ENCODE measurements at places on chromosomes 12 and 14.
A peak's percentile ranks its signal among the peaks of the same experiment; 100 is the strongest.

- no peak overlapping the region for H3K27ac ChIP-seq
- H3K36me3 ChIP-seq, result no peaks in the 10 kb centered on the region
- H3K4me3 ChIP-seq, result no peak overlapping the region
- H3K4me1 ChIP-seq, result no peaks in the 10 kb centered on the region
- DNase-seq, result no peak
Measured at GRCh38 chr14:57657487-57657886, 163.8 kb upstream of the CCDC198 start.

- no peaks in the 10 kb centered on the region for H3K27me3 ChIP-seq
- no peak for DNase-seq
- no peak overlapping the region for H3K4me3 ChIP-seq
- H3K4me1 ChIP-seq, result no peaks in the 10 kb centered on the region
Measured at GRCh38 chr14:65849091-65849490, 436.6 kb downstream of the FUT8 start.

GRCh38 chr12:110109037-110109836 lies 14.9 kb upstream of the IFT81 start:
- no peak overlapping the region for H3K4me3 ChIP-seq
- peak overlapping the region; percentile 89 for H3K27ac ChIP-seq
- H3K36me3 ChIP-seq, result no peaks in the 10 kb centered on the region
- H3K27me3 ChIP-seq, result no peaks in the 10 kb centered on the region
- peak; percentile 88 for DNase-seq

- no peak overlapping the region for H3K4me3 ChIP-seq
- H3K36me3 ChIP-seq, result no peaks in the 10 kb centered on the region
- H3K4me1 ChIP-seq, result peaks cover 6% of the 10 kb centered on the region
- no peak for DNase-seq
- no peak overlapping the region for H3K27ac ChIP-seq
- no peaks in the 10 kb centered on the region for H3K27me3 ChIP-seq
Measured at GRCh38 chr14:73325630-73326299, 88.5 kb downstream of the PAPLN start.

GRCh38 chr14:23827100-23827892 lies 126.3 kb upstream of the DHRS4 start:
- no peaks in the 10 kb centered on the region for H3K4me1 ChIP-seq
- no peak overlapping the region for H3K27ac ChIP-seq
- DNase-seq, result no peak
- H3K36me3 ChIP-seq, result no peaks in the 10 kb centered on the region

- peaks cover 6% of the 10 kb centered on the region for H3K4me1 ChIP-seq
- no peak for DNase-seq
Measured at GRCh38 chr12:57370696-57371095, 60.1 kb downstream of the R3HDM2 start.

DNA sequence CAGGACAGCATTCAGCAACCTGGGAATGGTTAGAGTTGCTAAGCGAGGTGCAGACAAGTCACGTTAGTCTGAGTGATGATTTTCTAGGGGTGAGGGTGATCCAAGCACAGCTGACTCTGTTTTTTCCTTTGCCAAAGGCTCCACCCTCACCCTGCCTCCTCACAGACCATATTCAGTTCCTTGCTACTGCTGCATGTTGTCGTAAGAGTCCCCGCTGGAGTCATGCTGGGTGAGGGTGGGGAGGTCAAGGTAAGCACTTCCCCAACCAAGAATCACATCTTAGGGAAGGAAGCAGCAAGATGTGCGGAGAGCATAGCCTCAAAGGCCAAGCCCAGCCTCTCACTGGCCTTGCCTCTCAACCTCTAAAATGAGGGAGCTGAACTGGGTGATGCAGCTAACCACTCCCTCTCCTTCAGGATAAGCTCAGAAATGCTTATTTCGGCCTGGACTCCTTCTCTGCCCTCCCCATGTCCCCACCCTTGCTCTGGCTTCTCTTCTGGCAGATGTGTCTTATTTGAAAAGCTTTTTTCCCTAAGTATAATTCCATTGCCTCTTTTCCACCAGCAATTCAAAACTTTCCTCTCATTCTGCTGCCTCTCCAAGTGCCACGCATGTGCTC lies 66.9 kb upstream of the ACTN1 start:
- no peak overlapping the region for H3K4me3 ChIP-seq
- no peaks in the 10 kb centered on the region for H3K36me3 ChIP-seq
- no peaks in the 10 kb centered on the region for H3K27me3 ChIP-seq
- peak overlapping the region; percentile 56 for H3K27ac ChIP-seq
- peaks cover 69% of the 10 kb centered on the region for H3K4me1 ChIP-seq
- peak; percentile 38 for DNase-seq

DNA sequence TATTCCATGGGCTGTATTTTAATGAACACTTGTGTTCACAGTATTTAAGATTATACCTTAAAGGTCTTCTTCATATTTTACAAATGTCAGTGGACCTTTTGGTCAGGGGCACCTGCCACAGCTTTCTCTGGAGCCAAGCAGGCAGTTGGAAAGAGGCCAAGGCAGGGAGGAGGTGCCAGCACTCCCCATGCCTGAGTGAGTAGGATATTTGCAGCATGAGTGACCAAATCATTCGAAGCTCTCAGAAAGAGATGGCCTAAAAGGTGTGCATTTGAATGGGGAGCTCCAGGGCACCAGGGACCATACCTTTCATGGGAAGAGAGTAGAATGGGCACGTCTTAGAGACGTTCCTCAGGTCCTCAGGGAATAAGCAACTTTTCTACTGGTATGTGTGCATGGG lies 121.6 kb downstream of the GPR135 start:
- H3K27me3 ChIP-seq, result no peaks in the 10 kb centered on the region
- peaks cover 7% of the 10 kb centered on the region for H3K4me1 ChIP-seq
- H3K36me3 ChIP-seq, result no peaks in the 10 kb centered on the region
- H3K27ac ChIP-seq, result no peak overlapping the region
- H3K4me3 ChIP-seq, result no peak overlapping the region

DNA sequence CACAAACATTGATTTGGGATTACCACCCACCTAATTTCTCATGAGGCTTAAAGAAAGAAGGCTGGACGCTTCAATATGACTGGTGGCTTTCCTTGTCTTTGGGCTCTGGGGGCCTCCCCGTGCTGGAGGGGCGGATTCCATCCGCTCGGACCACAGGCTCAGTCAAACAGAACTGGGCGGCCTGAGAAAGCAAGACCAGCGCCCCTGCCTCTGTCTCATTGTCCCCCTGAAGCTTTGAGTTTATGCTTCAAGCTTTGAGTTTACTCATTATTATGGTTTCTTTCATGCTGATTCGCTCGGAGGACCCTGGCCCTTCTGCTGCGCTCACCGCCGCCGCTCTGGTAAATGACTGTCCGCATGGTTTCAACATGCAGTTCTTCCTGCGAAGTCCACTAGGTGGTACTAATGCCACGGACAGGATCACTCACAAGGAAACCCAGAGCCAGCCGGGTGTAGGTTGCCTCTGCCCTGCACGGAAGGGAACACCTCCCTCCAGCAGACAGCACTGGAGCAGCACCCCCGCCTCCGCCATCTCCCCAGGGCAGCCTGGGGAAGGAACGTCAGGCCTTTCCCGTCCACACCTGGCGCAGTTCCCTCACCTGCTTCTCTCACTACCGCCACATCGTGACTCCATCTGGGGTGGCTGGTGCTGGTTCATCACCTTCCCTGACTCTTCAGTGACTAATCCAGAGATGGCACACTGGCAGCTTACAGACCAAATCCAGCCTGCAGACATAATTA lies 13.2 kb upstream of the TIGAR start:
- H3K36me3 ChIP-seq, result no peaks in the 10 kb centered on the region
- peak; percentile 80 for DNase-seq
- H3K27ac ChIP-seq, result peak overlapping the region; percentile 16
- peaks cover 21% of the 10 kb centered on the region for H3K4me1 ChIP-seq
- H3K27me3 ChIP-seq, result no peaks in the 10 kb centered on the region
- H3K4me3 ChIP-seq, result peak overlapping the region; percentile 33

GRCh38 chr12:26728205-26729050 lies 104.6 kb downstream of the ITPR2 start:
- no peak overlapping the region for H3K4me3 ChIP-seq
- no peaks in the 10 kb centered on the region for H3K27me3 ChIP-seq
- no peaks in the 10 kb centered on the region for H3K36me3 ChIP-seq
- no peak overlapping the region for H3K27ac ChIP-seq

- no peak overlapping the region for H3K27ac ChIP-seq
- no peaks in the 10 kb centered on the region for H3K36me3 ChIP-seq
- no peak overlapping the region for H3K4me3 ChIP-seq
- no peak for DNase-seq
- H3K4me1 ChIP-seq, result no peaks in the 10 kb centered on the region
Measured at GRCh38 chr14:91009501-91010152, 50.8 kb downstream of the RPS6KA5 start.

DNA sequence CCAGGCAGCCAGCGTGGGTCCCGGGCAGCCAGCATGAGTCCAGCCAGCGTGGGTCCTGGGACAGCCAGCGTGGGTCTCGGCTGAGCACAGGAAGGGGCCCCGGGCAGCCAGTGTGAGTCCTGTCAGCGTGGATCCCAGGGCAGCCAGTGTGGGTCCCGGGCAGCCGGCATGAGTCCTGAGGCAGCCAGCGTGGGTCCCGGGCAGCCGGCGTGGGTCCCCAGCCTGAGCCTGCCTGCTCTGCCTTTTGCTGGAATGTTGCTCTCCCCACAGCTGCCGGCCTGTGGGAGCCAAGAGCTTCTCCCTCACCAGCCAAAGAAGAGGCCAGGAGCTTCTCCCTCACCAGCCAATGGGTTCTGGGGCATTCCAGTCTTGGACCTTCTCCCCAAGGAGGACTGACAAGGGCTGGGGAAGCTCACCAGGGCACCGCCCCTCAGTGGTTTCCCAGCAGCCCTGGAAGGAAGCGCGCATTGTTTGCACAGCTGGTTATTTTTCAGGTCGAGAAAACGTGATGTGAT lies 15.0 kb upstream of the RFLNA start:
- H3K4me1 ChIP-seq, result no peaks in the 10 kb centered on the region
- H3K27me3 ChIP-seq, result no peaks in the 10 kb centered on the region
- H3K36me3 ChIP-seq, result no peaks in the 10 kb centered on the region
- DNase-seq, result no peak
- H3K4me3 ChIP-seq, result no peak overlapping the region
- no peak overlapping the region for H3K27ac ChIP-seq

Data from testis (tissue), 5 donors.